ENCODE measurements at places on chromosomes 13 and 19.

DNA sequence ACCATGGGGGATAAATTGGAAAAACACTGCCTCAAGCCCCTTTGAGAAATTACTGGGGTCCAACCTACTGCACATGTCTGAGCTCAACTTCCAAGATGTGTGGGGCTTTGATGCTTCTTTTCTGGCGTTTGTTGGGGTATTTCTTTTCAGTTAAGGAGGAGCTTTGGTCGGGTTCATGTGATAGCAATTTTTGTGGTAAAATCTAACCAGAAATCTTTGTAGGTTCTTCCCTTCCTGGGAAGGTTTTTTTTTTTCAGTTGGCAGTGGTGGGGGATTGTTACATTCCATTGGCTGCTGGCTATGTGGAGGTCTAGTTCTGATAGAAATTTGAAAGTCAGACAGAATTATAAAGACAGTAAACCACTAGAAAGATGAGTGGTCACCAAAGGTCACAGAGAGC, 327.8 kb downstream of the ATP8A2 start:
- DNase-seq: no peak

DNA sequence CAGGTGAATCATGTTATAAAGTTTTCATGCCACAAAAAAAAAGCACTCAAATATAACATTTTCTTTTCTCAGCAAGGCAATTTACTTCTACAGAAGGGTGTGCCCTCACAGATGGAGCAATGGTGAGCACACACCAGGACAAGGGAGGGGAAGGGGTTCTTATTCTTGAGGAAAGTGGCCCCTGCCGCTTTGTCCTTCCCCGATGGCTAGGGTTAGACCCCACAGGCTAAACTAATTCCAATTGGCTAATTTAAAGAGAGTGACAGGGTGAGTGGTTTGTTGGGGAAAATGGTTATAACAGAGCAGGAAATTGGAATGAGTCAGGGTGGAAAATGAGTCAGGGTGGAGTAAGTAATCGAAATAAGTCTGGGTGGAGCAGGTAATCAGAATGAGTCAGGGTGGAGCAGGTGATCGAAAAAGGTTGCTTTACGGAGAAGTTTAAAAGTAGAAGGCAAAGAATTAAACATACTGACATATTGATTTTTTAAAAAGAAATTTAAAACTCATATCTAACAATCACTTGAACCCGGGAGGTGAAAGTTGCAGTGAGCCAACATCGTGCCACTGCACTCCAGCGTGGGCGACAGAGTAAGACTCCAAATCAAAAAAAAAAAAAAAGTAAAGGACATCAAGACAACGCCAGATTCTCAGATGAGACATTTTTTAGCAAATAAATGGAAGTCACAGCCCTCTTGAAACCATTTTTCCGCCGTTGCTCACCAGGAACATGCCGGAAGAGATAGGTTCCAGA, 813 bp downstream of the ZNF562 start:
- DNase-seq: no peak

DNA sequence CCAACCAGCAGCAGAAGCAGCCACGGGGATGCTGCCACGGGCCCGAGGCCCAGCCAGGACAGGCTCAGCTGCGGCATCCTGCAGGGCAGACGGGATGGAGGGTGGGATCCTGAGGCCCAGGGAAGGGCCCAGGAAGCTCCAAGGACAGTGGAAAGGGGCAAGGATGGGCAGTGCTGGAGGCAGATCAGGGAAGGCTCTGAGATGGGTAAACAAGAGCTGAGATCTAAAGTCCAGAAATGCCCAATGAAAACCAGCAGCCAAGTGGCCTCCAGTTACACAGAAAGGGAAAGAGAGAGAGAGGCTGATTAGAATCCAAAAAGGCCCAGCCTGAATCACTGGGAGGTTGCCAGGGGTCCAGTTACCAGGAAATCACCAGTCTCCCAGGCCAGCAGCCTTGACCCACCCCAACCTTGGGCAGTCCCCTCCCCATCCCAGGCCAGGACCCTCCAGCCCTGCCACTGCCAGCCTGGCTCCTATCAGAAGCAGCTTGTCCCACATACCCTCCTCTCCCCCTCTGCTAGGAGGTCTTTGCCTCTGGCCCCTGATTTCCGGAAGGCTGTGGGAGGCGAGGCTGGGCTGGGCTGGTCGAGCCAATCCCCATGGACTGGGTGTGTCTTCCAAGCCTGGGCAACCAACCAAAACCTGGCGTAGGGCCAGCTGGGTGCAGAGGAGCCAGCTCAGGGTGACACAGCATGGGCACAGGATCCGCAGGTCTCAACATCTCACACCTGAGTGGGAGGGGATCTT, at the start of gene CYP4F11:
TSS of gene CYP4F11 (minus strand) at position 198 of the 747 bp plus-strand sequence. CDS start at position 77, 121 bp downstream.
- DNase-seq: no peak

GRCh38 chr19:16078759-16079707, 2.7 kb downstream of the TPM4 start:
- peak; percentile 46 for DNase-seq

- peak; percentile 54 for DNase-seq
Measured at GRCh38 chr19:33416307-33417215, 43.1 kb downstream of the CEBPG start.

GRCh38 chr19:750640-751423, at the start of gene MISP:
MISP (plus strand) TSS chr19:751112; CDS start chr19:756947, 5,835 bp downstream.
- DNase-seq: no peak

DNA sequence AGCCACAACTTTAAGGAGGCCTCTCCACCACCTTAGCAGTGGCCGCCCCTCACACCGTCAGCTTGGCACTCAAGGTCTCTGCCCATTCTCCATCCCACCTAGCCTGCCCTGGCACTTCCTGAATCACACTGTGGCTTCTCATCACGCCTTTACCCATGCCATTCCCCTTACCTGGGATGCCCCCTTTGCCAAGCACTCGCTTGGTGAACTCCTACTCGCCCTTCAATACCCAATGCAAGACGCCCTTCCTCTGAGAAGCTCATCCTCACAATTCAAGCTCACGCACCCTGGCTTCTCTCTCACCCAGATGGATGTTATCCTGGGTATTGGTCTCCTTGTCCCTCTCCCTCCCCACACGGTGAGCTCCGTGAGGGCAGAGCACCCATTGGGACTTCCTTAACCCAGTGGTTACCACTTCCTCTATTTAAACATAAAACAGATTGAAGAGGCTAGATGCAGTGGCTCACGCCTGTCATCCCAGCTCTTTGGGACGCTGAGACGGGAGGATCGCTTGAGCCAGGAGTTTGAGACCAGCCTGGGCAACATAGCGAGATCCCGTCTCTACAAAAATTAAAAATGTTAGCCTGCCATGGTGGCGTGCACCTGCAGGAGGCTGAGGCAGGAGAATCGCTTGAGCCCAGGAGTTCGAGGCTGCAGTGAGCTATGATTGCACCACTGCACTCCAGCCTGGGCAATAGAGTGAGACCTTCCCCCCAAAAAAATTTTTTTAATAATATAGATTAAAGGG, 12.6 kb upstream of the SHD start:
- DNase-seq: no peak

DNA sequence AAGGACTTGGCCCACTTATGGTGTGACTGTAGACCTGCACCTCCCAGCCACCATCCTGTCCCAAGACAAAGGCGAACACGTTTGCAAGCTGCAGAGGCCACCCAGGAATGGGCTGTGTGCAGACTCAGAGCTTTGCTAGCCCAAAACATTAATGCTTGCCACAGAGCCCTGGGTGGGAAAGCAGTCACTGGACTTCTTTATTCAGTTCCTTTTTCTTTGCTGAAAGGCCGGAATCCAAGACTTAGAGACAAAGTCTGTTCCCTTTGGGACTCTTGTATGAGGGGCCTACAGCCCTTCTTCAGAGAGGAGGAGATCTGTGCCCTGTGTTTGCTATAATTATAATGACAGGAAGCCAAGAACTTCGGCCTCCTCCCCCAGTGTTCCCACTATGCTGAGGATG, 167.8 kb downstream of the DLEU7 start:
- no peak for DNase-seq

DNA sequence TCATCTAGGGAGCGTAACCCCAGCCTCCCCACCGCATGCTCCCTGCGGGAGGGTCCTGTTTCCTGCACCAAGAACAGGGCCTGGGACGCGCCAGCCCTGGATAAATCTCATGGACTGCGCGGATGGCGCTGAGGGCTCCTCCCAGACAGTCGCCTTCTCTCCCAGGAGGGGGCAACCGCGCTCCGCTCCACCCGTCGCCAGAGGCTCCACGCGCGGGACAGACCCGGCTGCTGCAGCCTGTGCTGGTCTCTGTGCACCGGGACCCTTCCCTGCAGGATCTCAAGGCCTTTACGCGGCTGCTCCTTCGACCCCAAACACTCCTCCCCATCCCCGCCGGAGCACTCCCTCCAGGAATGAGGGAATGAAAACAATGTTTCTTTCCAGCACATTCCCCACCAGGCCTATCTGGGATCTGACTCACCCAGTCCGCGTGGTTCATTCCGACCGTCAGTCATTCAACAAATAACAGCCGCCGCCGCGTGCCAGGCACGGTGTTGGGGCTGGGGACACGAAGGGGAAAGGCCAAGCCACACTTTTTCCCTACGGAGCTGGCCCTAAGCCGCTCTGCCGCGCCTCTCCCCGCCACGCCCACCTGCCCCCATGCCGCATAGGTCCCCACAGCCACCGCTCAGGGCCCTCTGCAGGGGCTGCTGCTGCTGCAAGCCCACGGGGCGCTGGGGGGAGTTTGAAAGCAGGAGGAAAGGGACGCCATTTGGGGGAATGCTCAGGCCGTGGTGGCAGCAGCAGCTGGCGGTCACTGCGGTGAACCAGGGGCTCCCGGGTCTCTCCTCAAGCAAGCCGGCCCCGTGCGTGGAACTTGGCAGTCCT, 6.0 kb downstream of the PNMA8B start:
- no peak for DNase-seq

- no peak for DNase-seq
Measured at GRCh38 chr13:42798118-42798517, 16.7 kb downstream of the FAM216B start.

GRCh38 chr19:18660939-18661670, 22.4 kb upstream of the CRTC1 start:
- no peak for DNase-seq

- DNase-seq: no peak
Measured at GRCh38 chr19:2266183-2266993, 10.2 kb upstream of the JSRP1 start.

GRCh38 chr13:25943081-25943480, 108.7 kb downstream of the SHISA2 start:
- no peak for DNase-seq

DNA sequence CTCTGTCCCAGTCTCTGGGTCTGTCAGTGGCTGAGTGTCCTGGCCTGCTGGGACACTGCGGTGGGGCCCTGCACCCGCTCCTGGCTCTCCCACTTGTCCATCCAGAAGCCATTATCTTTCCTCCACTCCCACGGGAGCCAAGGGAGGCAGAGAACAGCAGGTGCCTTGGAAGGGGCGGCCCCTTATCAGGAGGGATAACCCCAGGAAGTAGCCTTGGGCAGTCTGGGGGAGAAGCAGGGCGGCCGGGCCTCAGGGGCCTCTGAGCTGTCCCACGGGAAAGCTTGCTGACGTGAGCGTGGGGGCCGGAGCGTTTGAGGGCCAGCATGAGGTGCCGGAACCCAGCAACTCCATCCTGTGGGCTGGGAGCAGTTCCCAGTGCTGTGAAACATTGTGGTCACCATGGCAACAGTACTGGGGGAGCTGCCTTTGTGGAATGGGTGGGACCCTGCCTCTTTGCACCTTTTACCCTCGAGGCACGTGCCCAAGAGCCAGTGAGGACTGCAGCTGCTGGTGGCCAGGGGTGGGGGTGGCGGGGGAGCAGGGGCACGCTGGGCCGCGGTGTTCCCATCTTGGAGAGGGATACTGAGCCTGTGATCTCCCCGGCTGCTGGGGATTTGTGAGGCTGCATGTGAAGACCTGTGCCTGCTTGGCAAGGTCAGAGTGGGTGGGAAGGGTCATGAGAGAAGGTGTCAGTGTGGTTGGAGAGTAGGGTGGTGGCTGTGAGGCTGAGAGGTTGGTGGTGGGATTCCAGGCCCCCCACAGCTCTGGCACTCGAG, 20.9 kb downstream of the KLHL26 start:
- no peak for DNase-seq

- no peak for DNase-seq
Measured at GRCh38 chr13:113641426-113641825, 16.6 kb downstream of the ATP4B start.

GRCh38 chr19:52602941-52603340, 32.9 kb downstream of the ZNF701 start:
- no peak for DNase-seq

GRCh38 chr19:49981603-49982593, 20.9 kb upstream of the SIGLEC11 start:
- no peak for DNase-seq

DNA sequence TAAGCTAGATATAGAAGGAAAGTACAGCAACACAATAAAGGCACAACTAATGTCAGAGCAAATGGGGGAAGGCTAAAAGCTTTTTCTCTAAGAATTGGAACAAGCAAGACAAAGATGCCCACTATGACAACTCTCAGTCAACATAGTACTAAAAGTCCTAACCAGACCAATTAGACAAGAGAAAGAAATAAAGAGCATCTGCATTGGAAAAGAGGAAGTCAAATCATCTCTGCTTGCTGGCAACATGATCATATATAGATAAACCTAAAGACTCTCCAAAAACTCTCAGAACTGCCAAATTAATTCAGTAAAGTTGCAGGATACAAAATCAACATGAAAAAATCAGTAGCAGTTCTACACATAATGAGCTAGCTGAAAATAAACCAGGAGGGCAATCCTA, 542.0 kb downstream of the DIAPH3 start:
- DNase-seq: no peak

DNA sequence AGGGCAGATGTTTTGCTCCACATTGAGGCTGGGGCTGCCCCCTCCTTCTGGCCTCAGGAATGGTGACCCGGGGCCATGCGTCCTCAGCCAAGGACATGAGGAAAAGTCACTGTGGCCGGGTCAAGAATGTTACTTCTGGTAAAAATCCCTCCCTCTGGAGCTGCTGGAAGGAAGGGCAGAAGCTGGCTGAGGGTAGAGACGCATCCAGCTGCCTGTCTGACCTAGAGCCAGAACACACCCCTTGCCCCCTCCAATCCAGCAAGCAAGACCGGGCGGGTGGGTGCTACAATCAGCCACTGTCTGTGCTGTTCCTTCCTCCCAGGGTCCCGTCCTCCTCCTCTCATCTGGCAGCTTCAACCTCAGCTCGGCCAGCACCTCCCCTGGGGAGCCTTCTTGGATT, 59.0 kb downstream of the PTPRS start:
- no peak for DNase-seq

DNA sequence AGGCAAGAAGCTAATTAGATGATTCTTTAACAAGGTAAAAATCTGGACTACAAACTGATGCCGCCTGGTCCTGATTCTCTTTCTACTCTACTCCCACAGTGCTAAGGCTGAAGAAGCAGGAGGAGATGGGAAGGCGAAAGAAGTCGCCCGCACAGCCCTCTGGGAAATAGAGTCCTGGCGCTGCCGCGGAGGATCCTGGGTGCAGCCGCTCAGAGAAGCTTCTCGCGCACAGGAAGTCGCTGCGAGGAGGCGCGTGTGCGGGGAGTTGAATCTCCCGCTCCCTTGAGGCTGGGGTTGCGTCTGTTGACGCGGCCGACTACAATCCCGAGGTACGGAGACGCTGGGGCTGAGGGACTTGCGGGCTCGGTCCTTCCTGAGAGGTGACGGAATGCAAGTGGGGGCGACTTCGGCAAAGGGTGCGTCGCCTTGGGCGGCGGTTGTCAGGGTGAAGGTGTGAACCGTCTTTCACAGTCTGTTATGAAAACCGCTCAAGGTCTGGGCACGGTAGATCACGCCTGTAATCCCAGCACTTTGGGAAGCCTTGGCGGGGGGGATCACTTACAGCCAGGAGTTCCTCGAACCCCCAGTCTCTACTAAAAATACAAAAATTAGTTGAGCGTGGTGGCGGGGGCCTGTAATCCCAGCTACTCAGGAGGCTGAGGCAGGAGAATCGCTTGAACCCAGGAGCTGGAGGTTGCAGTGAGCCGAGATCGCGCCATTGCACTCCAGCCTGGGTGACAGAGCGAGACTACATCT, at the start of gene ZNF473:
TSS of gene ZNF473 (plus strand) at position 212 of the 756 bp plus-strand sequence. CDS start 5,078 bp downstream, outside the sequence.
- DNase-seq: no peak

All from naive thymus-derived CD8-positive, alpha-beta T cell (primary cell).